ENCODE measurements at places on chromosomes 11 and 22.
A peak's percentile ranks its signal among the peaks of the same experiment; 100 is the strongest.

- no peak for DNase-seq
Observed at GRCh38 chr11:110446594-110446993, 16.8 kb downstream of the FDX1 start.

GRCh38 chr11:116720895-116721294, 51.9 kb downstream of the BUD13 start:
- DNase-seq, result no peak

DNA sequence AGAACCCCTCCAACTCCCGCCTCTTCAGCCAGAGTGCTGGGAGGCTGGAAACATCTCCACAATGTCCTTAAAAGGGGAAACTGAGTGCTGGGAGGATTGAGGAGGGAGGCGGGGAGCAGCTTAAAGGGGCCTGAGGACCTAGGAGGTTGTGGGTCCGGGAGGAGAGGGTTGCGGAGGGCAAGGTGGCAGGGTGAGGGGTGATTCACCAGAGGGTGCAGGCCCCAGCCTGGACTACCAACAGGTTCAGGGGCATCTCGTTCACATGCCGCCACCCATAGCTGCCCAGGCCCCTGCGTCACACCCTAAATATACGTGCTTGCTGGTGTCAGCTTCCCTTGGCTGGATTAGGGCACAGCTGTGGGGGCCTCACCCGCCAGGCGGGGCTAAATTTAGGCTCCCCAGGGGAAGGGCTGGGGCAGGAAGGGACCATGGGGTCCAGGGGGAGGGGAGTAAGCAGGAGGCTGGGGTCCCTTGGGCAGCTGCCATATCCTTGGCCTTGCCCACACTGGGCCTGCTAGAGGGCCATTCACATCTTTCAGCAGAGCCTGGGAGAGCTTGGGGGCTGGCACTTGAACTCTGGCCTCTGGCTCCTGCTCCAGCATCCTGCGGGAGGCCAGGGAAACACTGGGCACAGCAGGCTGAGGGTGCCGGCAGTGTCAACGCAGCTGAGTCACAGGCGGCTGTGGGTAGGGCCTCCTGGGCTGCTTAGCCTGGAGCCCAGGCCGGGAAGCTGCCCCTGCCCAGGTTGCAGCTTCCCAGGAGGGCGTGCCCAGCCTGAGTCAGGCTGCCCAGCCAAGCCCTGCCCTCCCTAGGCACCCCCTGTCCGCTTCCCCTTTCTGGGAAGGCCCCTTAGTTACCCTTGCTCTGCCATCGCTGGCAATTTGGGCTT, 1.3 kb downstream of the EHBP1L1 start:
- DNase-seq, result peak; percentile 62

GRCh38 chr22:28369854-28370253, 309.8 kb downstream of the TTC28 start:
- DNase-seq, result no peak

- DNase-seq, result no peak
Observed at GRCh38 chr11:31045335-31045734, 324.2 kb downstream of the DCDC1 start.

GRCh38 chr22:36548606-36549005, 19.6 kb upstream of the EIF3D start:
- no peak for DNase-seq

DNA sequence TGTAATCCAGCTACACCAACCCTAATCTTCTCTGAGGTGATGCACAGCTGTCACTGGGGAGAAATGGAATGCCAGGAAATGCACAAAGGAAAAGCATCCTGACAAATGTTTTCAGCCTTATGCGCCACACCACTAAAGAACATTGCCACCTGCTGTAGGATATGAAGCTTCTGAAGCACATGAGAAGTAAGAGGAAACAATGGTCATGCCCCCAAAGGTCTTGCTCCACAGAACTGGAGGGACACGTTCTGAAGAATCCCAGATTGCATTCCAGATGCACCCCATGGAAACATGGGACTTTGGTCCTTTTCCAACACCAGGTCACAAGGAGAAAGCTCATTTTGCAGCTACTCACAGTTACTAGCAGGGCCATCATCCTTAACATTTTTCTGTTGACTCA, 48.7 kb upstream of the ZBED5 start:
- DNase-seq, result no peak

DNA sequence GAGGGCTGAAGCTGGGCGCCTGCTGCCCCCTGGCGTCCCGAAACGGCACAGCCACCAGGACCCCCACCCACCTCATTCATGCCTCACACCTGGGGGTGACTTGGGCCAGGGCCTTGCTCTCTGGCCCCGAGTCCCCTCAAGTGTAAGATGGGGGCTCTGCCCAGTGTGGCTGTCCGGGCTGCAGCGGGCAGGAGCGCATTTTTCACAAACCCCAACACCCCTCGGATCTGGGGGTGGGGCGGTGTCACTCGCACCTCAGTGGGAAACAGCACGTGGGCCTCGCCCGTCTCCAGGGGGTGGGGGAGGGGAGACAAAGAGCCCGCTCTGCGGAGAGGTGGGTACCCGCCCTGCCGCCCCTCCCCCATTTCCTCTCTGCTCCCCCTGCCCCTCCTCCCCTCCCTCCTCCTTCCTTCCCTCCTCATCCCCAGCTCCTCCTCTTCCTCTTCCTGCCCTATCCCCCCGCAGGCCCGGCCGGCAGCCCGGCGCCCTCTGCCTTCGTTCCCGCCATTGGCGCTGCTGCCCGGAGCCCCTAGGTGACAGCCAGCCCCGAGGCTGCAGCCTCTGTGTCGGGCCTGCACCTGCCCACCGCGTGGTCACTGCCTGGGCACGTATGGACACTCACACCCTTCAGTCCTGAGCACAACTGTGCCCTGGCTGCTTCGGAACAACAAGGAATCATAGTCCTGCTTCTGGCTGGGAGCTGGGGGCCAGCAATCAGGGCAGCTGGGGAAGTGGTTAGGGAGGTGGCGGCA, 6.8 kb upstream of the CDKN1C start:
- peak; percentile 46 for DNase-seq

DNA sequence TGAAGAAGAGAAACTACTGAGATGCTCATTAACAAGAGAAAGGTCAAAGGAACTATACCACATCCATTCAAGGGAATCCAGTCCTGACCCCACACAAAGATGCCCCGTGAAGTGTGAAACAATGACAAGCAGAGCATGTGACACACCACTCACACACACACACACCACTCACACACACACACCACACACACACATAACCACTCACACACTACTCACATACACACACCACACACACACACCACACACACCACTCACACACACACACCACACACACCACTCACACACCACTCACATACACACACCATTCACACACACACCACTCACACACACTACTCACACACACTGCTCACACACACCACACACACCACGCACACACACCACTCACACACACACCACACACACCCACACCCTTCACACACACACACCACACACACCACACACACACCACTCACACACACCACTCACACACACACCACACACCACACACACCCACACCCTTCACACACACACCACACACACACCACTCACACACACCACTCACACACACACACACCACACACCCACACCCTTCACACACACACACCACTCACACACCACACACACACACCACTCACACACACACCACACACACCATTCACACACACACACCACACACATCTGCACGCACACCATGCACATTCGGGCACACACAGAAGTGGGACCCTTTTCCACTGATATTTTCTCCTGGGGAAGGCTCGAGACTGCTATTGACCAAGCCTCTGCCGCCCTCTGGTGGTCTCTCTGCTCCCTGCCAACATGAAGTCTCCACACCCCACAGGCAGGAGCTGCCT, 32.0 kb upstream of the COMT start:
- peak; percentile 83 for DNase-seq

DNA sequence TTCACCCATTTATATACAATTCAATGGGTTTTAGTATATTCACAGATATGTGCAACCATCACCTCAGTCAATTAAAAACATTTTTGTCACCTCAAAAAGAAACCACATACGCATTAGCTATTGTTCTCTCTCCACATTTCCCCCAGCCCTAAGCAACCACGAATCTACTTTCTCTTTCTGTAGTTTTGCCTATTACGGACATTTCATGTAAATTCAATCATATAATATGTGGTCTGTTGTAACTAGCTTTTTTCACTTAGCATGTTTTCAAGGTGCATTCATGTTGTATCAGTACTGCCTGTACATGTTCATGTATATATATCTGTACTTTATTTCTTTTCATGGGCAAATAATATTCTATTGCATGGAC, 104.7 kb upstream of the RRM1 start:
- no peak for DNase-seq

- no peak for DNase-seq
Observed at GRCh38 chr11:118896472-118896913, 12.8 kb downstream of the CXCR5 start.

GRCh38 chr11:116610190-116610589, 162.6 kb downstream of the BUD13 start:
- DNase-seq, result no peak

DNA sequence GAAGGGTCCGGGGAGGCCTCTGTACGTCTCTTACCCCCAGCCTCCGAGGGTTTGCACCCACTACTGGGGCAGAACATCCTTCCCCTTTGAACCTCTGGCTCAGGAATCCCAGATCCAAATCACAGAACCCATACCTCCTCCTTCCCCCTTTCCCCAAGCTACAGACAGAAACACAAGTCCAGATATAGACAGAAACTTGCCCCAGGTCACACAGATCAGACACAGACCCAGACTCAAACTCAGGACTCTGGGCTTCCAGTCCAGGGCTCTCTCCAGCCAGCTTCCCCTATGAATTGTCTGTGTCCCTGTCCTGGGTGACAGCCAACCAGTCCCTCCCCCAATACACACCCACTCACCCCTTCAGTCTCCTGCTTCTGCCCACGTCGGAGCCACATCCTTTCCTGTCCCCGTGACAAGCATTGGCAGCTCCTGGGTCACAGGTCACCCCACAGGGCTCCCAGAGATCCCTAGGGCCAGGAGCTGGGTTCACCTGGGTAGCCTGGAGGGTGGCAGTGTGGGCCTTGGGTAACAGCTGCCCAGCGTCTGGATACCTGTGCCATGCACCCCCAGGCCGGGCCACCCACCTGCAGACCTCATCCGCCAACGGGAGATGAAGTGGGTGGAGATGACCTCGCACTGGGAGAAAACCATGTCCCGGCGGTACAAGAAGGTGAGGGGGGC, 772 bp downstream of the TBC1D10C start:
- DNase-seq, result no peak

GRCh38 chr11:69879729-69880005, 60.5 kb upstream of the FGF3 start:
- no peak for DNase-seq

GRCh38 chr22:31495343-31495742, 993 bp upstream of the SFI1 start:
- no peak for DNase-seq

- DNase-seq, result no peak
Observed at GRCh38 chr11:129209891-129210830, 18.0 kb upstream of the ARHGAP32 start.

GRCh38 chr22:27137871-27138337, 480.5 kb downstream of the MIAT start:
- no peak for DNase-seq

GRCh38 chr11:2107521-2107920, 31.7 kb downstream of the IGF2 start:
- no peak for DNase-seq

GRCh38 chr22:46774980-46775849, 12.8 kb downstream of the TBC1D22A start:
- no peak for DNase-seq

DNA sequence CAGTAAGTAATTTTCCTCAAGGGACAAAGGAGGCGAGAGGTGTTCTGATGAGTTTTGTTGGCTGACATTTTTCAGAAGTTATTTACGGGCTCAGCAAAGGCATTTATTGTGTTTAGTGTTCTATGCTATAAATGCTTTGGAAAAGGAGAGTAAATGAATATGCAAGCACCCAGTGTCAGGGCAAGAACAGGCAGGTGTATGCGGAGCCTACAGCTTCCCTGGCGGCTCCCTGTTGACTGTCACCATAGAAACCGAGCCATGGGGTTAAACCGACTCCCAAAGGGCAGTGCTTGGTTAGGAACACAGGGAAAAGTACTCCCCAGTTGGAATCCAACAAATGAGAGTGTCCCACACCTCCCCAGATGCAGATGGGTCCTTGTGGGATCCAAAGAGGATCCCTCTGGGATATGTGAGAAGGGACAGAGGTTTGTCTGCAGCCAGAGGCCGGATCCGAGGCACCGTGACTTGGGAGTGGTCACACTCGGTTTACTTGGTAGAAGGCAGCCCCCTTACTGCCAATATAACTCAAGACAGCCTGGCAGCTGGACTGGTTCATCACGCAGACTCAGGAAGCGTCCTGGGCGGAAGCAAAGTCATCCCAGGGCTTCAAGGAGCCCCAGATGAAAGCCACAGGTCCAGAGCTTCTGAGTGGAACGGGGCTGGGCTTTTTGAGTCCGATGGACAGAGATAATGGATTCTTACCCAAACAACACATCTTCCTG, 329.7 kb downstream of the CTTN start:
- no peak for DNase-seq

DNA sequence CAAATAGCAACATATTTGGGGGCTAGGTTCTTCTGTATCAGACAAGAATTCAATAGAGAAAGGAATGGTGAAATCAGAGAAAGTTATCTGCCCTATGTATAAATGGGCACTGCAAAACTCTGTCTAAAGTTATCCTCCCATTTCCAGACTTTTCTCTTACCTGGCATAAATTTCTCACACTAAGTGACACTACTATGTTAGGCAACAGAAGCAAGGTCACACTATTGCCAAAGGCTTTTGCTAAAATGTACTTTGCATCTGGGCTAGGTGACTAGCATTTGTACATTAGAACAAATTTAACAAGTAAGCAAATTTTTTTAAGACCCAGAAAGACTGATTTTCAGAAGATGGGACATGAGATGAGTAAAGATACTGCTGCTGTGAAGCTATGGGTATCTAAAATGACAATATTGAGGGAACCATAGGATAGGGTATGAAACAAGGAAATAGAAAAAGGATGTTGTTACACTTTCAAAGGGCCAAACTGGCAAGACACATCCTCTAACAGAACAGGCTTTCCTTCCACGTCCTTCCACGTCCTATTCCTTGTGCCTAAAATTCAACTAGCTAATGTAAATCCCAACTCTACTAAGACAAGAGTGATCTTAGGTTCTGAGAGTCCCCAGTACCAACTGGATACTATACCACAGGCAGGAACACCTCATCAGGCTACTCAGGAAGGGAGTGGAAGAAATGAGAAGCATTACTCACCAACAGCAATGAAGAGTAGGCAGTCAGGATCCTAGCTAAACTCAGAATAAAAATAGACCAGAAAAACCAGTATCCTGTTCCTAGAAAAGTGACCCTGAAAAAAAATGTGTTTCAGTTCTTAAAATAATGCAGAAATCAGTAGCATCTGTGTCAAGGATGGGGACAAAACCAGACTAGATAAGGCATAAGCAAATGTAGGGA, 22.6 kb downstream of the GDPD4 start:
- DNase-seq, result no peak

GRCh38 chr11:31903225-31904074, 92.3 kb upstream of the PAX6 start:
- no peak for DNase-seq

Data from mucosa of gallbladder (tissue), 1 donor.